ENCODE measurements at places on chromosomes 5 and 9. TPM values are rescaled to one million over a fixed set of nuclear protein-coding genes. Genes with fewer than 3 reads are reported as not detected.

DNA sequence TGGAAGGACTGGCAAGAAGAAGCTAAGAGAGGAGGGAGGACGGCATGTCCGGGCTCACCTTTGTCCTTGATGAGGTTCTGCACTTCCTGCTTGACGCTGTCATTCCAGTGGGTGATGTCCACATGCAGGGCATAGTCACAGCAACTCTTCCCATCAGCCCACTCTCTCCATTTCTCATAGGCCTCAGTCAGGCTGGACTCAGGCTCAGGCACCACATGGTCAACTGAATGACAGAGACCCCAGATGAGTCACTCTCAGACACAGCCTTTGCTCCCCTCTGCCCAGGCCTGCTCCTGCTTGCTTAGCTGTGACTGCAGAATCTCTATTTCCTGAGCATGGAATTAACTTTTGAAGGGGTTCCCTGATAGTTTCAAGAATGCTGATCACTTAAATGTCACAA lies 94.2 kb downstream of the DPYSL3 start:
- no peak for DNase-seq

DNA sequence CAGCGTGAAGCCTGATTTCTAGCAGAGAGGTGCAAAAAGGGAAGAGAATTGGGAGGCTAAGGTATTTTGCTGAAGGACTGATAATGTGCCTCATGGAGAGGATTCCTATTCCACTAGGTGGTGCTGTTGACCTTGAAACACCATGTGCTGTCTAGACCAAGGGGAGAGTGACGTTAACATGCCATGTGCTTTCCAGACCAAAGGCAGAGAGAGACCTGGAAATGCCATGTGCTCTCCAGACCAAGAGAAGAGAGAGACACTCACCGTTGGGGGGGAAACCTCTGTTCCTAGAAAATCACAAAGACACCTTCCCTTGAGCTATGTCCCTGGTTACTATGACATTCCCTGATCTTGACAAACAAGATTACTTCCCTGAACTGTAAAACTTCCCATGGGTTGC lies 286.0 kb upstream of the TUSC1 start:
- peak; percentile 53 for DNase-seq

IL5 gene
- not detected for total RNA-seq

- peak; percentile 71 for DNase-seq
Measured at GRCh38 chr5:147454996-147455677, 54.7 kb downstream of the DPYSL3 start.

BTNL8 gene
- total RNA-seq, result not detected

THG1L gene
- 13.0 TPM for total RNA-seq

DNA sequence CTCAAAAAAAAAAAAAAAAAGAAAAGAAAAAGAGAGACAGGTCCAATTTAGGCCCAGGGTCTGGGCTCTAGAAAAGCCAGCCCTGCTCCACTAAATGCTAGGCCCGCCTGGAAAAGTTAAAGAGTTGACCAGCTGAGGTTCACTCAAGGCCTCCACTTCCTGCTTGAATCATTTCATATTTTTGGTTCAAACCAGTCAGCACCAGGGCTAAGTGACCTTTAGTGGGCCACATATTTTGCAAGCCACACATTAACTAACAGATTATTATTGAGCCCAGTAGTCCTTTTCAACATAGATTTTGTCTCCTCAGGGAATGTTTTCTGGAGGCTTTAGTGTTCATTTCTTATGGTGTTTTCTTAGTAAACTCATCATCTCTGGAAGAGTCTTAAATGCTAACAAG lies 156.6 kb downstream of the TLR4 start:
- DNase-seq, result no peak

- peak; percentile 73 for DNase-seq
Measured at GRCh38 chr5:38835887-38836286, 9.9 kb upstream of the OSMR start.

GRCh38 chr5:103272377-103272776 lies 13.8 kb downstream of the MACIR start:
- no peak for DNase-seq

DNA sequence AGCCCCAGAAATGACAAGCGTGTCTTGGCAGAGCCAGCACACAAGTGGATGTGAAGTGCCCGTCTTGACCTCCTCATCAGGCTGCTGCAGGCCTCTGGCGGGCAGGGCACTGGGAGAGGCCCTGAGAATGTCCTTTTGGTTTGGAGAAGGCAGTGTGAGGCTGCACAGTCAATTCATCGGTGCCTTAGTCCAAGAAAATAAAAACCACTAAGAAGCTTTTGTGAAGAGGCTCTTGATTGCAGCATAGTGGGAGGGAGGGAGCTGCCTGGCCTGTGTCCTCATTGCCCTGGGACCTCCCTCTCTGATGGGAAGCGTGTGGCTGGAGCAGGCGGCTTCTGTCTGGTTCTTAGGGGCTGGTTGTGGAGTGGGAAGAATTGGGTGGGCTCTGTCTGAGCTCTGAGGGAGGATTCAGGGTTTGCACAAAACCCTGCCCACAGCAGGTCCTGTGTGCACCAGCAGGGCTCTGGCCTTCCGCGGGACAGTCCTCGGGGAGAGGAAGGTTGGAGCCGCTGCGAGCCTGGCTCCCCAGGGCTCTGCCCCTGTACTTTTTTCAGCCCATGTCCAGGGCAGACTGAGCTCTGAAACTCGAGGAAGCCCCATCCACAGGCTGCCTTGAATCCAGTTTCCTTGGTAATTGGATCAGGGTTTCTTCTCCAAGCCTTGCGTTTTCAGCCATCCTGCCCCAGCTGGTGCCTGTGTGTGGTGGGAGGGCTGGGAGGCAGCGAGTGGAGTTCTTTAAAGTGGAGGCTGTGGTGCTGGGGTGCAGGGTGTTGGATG lies 1.1 kb downstream of the HRCT1 start:
- peak; percentile 42 for DNase-seq

FBP1 gene
- total RNA-seq, result not detected

DNA sequence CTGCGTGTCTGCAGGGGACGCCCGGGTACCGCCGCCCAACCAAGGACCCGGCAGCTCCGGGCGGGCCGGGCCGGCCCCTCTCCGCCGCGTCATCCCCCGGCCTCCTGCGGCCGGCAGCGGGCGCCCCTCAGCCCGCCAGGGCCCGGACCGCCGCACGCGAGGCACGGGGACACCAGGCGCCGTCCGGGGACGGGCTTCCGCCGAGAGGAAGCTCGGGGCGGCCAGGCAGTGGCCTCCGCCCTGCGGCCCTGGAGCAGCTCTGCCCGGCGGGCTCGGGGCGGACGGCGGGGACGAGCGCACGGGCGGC lies 373 bp downstream of the FBXW5 start:
- DNase-seq, result peak; percentile 52
